HT1080 (cell line): ENCODE measurements at places on chromosomes 5 and 9.
A peak's percentile ranks its signal among the peaks of the same experiment; 100 is the strongest.

DNA sequence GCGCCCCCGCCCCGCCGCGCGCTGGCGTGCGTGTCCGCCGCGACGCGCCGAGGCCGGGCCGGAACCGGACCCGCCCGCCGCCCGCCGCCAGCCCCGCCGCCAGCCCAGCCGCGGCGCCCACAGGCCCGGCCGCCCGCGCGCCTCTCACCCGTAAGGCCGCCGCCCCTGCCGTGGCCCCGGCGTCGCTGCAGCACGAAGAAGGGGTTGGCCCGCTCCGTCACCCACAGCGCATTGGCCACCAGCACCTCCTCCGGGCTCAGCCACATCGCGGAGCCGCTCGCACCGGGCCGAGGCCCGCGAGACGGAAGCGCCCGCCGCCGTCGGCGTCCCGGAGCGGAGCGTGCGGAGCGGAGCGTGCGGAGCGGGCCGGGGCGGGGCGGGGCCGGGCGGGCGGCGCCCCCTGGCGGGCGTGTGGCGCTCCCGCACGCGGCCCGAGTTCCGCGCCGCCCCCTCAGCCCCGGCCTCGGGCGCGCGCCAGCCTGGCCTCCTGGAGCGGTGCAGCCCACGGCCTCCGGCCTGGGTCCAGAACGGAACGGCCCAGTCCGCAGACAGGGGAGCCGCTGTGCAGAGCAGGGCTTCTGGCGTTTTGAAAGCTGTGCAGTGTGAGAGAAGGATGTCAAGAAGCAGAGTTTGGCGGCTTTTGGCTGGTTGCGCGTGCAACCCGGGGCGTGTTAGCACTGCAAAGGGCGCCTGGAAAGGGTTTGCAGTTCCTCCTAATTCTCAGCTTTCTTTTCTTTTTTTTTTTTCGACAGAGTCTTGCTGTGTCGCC is at the start of gene TBC1D9B:
TBC1D9B (minus strand) TSS at position 342 of the 769 bp plus-strand sequence; CDS start at position 266, 76 bp downstream.
- DNase-seq = no peak

GRCh38 chr5:160057256-160057655 is 48.3 kb downstream of the TTC1 start:
- no peak for DNase-seq

GRCh38 chr5:35647712-35648111 is 30.0 kb downstream of the SPEF2 start:
- DNase-seq = no peak

DNA sequence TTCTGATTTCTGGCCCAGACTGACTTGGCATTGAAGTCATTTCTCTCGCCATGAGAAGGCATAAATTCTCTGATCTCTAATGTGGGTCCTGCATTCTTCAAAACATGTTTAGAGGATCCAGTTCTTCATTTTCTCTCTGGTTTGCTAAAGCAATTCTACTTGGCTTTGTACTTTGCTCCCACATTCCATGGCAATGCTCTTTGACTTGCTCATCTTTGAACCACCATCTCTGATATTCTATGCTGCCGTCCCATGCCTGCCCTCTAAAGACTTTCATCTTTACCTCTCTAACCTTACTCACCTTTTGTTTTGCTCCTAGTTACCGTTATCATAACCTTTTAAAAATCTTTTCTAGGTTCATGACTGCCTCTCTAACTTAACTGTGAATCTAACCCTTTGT is 366.9 kb downstream of the KIF4B start:
- no peak for DNase-seq

DNA sequence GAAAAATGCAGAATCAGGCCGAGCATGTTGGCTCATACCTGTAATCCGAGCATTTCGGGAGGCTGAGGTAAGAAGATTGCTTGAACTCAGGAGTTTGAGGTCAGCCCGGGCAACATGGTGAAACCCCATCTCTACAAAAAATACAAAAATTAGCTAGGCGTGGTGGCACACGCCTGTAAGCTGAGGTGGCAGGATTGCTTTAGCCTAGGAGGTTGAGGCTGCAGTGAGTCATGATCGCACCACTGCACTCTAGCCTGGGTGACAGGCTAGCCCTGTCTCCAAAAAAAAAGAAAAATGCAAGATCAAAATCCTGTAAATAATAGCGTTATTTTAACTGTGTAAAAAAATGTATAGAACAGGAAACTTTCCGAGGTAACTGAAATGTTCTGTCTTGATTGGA is 39.4 kb downstream of the RNF44 start:
- peak; percentile 48 for DNase-seq

DNA sequence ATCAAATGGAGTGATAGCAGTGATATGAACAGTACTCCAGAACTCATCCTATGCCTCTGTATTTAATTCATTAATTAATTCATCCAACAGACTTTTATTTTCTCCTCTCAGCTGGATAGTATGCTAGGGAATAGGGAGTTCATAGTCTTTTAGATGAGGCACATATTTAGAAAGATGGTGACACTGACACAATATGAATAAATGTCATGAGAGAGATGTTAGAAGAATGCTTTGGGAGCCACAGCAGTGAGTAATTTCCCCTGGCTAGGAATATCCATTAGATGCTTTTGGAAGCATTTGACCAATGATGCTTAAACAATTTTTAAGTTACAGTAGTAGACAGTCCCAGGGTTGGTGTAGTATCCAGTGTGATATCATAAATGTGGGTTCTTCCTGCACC is 428.7 kb upstream of the SGCD start:
- no peak for DNase-seq

- no peak for DNase-seq
Observed at GRCh38 chr5:32627219-32627870, 42.0 kb downstream of the SUB1 start.

DNA sequence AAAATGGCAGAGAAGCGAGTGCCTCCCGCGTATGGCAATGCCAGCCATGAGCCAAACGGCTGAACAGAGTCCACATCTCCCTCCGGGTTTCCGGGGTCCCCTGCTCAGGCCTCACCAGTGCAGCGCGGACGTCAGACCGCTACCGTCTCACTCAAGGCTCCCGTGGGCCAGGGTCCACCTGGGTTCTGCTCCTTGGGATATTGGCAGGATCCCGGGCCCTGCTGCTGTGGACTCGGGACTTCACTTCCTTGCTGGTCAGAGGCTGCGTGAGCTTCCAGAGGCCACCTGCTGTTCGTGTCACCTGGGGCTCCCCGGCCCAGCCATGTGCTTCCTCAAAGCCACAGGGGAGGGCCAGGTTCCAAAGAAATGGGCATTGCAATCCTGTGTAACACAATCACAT is 38.4 kb upstream of the CLPTM1L start:
- no peak for DNase-seq

GRCh38 chr5:175520321-175520720 is 42.0 kb downstream of the SFXN1 start:
- DNase-seq = no peak

DNA sequence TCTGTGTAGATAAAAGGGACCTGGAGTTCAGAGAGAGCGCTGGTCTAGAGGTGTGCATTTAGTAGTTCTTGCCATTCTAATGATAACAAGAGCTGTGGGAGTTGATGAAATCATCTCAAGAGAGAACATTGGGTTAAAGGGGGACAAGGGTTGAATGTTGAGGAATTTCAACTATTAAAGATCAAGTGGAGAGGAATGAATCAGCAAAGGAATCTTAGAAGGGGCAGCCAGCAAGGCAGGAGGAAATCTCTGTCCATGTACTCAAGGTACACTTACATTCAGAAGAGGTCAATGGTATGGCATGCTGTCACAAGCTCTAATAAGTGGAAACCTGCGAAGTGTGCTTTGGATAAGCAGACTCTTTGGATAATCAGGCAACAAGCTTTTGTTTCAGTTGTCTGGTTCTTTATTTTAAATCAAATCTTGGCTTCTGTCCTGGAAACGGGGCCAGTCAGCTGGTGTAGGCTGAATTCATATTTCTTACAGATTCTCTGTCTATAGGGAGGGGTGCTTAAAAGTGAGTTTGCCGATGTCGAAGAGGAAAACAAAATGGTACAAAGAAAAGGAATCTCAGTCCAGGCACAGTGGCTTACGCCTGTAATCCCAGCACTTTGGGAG is 320.5 kb upstream of the CD180 start:
- no peak for DNase-seq

- DNase-seq = no peak
Observed at GRCh38 chr9:16729651-16730050, 140.8 kb downstream of the BNC2 start.

GRCh38 chr5:116273448-116274242 is 188.8 kb downstream of the COMMD10 start:
- no peak for DNase-seq

DNA sequence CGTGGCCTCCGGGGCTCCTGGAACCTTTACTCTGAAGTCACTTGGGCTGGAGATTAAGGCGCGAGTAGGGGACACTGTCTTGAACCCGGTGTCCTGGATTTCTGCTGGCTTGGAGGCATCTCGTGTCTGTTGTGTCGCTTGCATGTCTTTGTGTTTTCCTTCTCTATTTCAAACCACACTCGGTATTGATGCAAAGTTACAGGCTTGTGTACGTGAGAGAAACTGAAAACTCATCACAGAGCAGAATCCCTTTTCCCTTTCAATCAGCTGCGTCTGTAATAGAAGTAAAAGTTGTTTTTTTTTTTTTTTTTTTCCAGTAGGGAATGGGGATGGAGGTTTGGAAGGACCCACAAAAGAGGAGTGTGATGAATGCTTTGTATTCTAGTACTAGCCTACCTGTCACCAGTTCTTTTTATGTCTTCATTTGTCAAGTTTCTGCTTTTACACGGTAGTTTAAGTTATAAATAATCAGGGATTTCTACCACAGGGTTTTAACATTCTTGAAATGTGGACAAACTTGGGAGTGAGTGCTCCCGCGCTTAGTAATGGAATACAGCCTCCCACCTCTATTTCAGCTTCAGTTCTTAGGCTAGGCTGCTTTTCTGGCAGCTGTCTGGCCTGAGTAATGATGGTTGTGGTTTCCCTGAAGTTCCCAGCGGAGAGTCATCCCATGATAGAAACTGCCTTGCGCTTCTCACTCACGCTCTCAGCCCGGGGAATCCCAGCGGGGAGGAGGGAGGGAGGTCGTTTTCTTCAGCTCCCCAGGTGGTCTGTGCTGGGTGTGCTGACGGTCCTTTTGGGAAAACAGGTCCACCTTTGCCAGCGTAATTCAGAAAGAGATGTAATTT is 763 bp downstream of the TJP2 start:
- peak; percentile 94 for DNase-seq

- no peak for DNase-seq
Observed at GRCh38 chr5:146703499-146703898, 175.1 kb downstream of the PPP2R2B start.

DNA sequence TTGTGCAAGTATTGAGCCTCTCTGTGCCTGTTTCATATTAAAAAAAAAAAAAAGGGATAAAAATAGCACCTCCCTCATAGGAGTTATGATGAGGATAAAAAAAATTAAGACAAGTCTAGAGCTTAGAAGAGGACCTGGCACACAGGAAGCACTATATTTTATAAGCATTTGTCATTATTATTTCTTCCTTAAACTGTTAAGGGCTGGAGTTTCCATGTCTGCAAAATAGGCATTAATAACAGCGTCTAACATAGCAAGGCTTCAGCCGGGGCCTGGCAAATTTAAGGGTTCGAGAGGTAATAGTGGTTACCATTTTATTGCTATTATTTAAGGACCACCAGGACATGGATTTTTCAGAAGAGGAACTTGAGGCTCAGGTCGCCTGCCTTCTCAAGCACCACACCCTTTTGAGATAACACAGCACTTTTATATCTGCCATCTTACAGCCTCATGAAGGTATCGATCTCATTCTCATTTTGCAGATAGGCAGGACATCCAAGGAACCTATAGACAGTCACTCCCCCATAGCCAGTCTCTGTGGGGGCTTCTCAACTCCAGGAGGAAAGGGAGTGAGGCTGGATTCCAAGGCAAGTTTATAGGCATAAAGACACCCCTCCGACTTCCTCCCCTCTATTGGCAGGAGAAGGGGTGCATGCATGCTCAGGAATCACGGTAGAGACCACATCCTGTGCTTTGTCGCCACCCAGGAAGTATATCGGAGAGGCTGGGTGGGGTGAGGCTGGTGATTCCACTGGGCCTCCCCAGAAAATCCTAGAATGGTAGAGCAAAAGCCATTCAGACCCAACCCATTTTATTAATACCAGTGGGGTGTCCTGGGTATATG is 2.4 kb downstream of the ANXA6 start:
- peak; percentile 48 for DNase-seq

- no peak for DNase-seq
Observed at GRCh38 chr5:1103093-1103492, 8.8 kb downstream of the SLC12A7 start.

DNA sequence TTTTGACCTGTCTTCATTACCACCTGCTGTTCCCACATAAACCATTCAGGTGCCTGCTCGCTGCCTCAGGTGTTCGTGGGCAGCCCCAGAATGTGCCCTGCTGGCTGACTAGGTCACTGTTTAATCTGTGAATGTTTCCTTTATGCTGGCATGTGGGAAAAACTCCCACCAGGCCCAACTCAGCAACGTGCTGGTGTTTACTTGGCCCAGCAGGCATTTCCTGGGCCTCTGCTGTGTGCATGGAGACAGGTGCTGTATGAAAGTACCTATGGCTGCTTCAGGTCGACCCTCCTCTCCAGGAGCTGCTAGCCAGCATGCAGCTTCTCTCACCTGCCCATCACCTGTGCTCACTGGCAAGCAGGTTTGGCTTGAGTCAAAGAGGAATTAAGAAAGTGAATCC is 65.8 kb downstream of the RAD23B start:
- DNase-seq = no peak

GRCh38 chr5:170522211-170523141 is 18.7 kb downstream of the KCNIP1 start:
- peak; percentile 71 for DNase-seq

DNA sequence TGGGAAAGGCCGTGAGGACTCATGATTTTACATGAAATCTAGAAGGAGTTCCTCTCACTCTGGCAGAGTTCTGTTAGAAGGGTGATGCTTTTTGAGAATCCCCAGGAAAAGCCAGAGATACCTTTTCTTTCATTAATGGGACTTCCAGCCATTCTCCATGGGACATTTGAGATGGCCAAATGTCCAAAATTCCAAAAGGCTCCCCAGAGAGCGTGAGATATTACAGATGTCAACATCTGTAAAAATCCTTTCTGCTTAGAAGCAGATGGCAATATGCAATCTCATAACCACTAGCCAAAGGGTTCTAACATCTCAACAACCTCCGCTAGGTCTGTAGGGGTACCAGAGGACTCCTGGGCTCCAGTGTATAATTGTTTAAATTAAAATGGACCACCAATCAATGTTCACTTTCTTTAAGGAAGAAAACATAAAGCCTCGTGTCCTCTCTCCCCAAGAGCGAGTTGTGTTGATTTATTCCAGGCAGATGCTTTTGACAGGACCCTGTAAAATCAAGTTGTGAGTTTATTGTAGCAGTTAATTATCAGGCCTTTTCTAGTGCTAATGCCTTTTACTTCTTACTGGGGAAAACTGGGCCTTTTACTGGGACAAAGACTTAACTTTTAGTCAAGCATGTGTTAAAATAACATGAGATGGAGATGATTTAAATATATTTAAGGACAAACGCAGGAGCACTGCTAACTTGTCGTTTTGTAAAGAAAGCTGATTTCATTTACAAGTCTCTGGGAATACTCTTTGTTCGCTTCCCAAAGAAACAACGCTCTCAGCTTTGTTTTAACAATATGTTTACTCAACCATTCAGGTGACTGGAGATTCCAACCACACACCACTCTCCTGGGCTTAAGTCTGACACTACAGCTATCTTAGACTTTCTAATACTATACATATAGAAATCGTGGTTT is 4.8 kb downstream of the GAS1 start:
- no peak for DNase-seq

GRCh38 chr5:45741110-45741509 is 44.9 kb upstream of the HCN1 start:
- DNase-seq = no peak

- DNase-seq = no peak
Observed at GRCh38 chr9:135147474-135147805, 60.0 kb downstream of the OLFM1 start.
